ENCODE measurements at places on chromosomes 3 and 15. TPM values are rescaled to one million over a fixed set of nuclear protein-coding genes. Genes with fewer than 3 reads are reported as not detected.

DNA sequence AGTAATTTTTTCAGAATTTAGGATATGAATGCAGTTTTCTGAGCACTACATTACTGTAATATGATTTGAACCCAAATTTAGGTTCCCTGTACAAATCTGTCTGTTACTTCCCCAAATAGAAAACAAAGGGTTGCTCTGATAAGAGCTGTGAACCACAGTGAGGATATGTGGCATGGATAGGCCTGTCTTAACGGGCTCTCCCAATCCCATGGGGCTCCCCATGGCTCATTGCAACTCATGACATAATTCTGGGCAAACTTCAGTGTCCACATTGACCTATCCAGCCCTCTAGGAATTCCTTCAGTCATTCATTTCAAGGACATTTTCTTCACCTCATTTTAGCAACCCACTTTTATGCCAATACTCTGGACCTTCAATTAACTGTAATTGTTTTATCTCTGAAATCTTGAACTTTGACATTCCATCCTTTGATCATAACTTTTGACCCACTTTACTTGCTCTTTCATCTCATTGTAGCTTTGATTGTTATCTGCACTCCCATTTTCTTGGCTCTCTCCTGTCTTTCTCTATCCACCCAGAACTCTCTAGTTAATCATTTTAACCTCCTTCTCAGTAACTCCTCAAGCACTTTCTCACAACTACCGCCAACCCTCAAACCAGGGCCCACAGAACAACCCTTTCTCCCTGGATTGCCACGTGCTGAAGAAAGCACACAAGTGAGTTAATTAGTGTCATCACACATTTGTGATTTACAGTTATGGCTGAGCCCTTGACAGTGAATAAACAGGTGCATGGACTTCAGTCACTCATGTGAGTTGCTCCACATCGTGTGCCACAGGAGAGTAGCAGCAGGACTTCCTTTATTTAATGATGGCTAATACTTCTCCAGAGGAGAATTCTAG lies 94.9 kb upstream of the AADACL2 start:
- DNase-seq: no peak

The GOLGA6D gene
- 1.3 TPM for total RNA-seq

The CX3CR1 gene
- total RNA-seq: 1.3 TPM

- no peak for DNase-seq
Measured at GRCh38 chr3:108494906-108495531, 15.4 kb downstream of the MYH15 start.

The DUOXA1 gene
- 112 TPM for total RNA-seq

The RBP2 gene
- not detected for total RNA-seq

- DNase-seq: no peak
Measured at GRCh38 chr3:87413814-87414213, 137.4 kb upstream of the POU1F1 start.

- no peak for DNase-seq
Measured at GRCh38 chr3:40598338-40598737, 73.6 kb downstream of the ZNF621 start.

DNA sequence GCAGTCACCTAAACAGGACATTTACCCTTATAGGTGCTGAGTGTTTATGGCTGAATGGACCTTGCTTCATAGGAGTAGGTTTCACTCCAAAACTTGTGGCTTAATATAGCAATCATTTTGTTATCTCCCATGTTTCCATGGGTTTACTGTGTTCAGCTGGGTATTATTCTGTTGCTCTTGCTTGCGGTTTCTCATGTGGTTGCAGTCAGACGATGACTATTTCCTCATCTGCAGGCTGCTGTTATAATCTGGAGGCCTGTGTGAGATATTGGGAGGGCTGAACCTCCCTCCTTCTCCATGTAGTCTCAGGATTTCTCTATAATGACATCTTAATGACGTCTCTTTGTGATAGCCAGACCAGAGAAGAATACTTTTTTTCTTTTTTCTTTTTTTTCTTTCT lies 98.1 kb downstream of the ZPLD1 start:
- DNase-seq: no peak

The SI gene
- total RNA-seq: not detected

DNA sequence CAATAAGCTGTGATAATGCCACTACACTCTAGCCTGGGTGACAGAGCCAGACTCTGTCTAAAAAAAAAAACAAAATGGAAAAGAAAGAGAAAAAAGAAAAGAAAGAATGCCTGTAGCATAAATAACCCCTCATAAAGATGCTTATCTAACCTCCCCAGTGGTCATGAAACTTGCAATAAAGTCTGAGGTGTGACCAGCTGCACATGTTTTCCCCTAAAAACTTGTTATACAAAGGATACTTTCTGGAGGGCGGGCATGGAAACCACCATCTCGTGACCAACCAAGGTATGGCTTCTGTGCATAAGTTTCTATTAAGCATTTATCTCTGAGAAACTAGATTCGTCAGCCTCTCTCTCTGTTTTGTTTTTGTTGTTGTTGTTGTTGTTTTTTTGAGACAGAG lies 21.8 kb downstream of the CCDC32 start:
- no peak for DNase-seq

GRCh38 chr15:91526424-91526823 lies 327.1 kb upstream of the SLCO3A1 start:
- no peak for DNase-seq

All from lower leg skin (tissue), 4 donors.